ENCODE measurements at places on chromosomes 3 and 15.

- no peak for DNase-seq
Observed at GRCh38 chr3:11084677-11085076, 69.6 kb upstream of the HRH1 start.

- no peak for DNase-seq
Observed at GRCh38 chr3:147614210-147614609, 205.0 kb downstream of the ZIC1 start.

- DNase-seq: no peak
Observed at GRCh38 chr3:78887547-78888011, 880.2 kb downstream of the ROBO1 start.

- no peak for DNase-seq
Observed at GRCh38 chr15:60184579-60184978, 180.5 kb downstream of the FOXB1 start.

- no peak for DNase-seq
Observed at GRCh38 chr15:77983708-77984445, 93.6 kb downstream of the TBC1D2B start.

GRCh38 chr3:54985856-54986255 is 58.0 kb upstream of the LRTM1 start:
- DNase-seq: no peak

GRCh38 chr15:48149858-48150257 is 28.2 kb downstream of the MYEF2 start:
- no peak for DNase-seq

DNA sequence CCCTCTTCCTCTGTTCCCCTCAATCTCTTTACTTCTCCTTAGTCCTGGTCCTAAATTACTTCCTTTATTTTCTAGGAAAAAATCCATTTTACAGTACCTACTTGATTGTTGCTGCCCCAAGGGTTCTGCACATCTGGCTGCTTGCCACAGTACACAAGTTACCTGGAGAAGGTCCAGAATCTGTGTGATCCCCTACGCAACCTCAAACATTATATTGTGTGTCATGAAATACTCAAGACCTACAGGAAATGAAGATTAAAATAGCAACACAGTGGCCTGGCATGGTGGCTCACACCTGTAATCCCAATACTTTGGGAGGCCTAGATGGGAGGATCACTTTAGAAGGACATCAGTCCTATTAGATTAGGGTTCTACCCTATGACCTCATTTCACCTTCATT is 48.7 kb downstream of the PRKAR2A start:
- DNase-seq: no peak

- no peak for DNase-seq
Observed at GRCh38 chr15:63920504-63921175, 86.9 kb upstream of the HERC1 start.

DNA sequence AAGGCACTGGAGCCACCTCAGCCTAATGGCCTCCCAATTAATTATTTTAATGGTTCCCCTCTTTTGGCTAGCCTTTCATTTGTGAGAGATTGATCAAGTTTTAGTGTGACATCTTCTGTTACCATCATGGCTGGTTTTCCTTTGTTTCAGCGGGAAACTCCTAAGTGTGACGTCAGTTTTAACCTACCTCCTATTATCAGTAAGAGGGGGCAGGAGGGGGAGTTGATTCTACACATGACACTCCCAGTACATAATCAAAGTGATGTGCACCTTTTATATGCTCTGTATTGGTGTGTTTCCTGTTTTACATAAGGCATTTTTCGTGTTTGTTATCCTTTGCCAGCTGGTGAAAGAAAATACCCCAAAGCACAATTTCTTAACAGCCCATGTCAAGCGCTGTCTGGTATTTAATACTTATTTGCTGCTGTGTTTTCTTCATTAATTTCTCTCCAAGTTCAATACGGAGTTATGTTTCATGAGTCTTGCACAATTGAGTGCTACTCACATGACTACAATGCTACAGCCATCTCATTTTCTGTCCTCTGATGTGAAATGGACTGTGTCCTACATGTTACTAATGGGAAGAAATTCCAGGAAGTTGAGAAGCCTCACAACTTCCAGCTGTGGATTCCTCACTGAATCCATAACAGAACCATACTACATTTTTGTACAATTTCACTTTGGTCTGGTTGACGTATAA is 52.2 kb upstream of the POLR2M start:
- DNase-seq: no peak

GRCh38 chr3:170511371-170511770 is 74.5 kb downstream of the SLC7A14 start:
- DNase-seq: no peak

DNA sequence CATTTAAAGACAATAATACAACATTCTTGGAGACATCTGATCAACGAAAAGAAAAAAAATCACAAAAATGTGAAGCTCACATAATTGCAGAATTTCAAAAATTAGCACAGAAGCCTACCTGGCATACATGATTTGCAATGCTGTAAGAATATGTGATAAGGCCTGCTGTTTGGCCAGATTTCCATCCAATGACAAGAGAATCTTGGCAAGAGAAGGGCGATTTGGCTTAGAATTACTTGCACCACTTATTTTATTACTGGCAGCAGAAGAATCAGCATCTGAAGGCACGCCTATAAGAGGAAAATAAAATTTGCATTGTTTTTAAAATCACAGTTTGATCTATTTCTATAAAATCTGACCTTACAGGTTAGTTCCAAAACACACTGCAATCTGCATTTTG is 70.3 kb upstream of the OCA2 start:
- DNase-seq: no peak

- DNase-seq: no peak
Observed at GRCh38 chr3:183579967-183580900, 24.7 kb upstream of the KLHL6 start.

GRCh38 chr15:73482166-73482565 is 39.2 kb downstream of the REC114 start:
- no peak for DNase-seq

DNA sequence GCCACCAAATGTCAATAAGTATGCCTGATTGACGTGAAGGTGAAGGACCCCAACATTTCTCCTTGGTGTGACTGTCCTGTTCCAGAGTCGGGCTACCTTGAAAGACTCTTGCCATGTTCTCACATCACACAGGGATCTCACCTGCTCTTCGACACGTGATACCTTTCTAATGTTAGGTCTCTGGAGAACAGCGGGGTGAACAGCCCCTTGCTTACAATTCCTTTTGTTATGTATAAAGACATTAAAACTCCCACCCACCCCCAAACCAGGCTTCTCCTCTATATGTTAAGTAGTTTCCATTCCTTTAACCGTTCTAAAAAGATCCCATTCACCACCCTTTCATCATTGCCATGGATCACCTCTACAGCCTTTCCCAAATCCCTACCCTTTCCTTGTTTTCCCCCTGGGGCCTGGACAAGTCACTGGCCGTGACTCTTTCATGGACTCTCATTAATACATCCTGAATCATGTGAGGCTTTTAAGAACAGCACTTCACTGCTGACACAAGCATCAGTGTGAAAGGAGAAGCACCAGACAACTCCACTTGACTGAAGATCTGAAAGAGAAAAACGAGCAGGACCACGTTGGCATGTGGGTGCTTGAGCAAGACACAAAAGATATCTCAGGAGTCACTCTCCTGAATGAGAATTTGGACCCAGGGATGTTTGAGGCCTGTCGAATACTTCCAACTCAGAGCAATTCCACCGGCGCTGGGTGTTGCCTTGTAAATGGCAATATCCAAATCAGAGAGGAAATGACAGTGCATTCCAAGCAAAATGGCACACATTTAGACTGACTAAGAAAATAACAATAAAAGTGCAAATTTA is 115.0 kb downstream of the FOXP1 start:
- DNase-seq: no peak

DNA sequence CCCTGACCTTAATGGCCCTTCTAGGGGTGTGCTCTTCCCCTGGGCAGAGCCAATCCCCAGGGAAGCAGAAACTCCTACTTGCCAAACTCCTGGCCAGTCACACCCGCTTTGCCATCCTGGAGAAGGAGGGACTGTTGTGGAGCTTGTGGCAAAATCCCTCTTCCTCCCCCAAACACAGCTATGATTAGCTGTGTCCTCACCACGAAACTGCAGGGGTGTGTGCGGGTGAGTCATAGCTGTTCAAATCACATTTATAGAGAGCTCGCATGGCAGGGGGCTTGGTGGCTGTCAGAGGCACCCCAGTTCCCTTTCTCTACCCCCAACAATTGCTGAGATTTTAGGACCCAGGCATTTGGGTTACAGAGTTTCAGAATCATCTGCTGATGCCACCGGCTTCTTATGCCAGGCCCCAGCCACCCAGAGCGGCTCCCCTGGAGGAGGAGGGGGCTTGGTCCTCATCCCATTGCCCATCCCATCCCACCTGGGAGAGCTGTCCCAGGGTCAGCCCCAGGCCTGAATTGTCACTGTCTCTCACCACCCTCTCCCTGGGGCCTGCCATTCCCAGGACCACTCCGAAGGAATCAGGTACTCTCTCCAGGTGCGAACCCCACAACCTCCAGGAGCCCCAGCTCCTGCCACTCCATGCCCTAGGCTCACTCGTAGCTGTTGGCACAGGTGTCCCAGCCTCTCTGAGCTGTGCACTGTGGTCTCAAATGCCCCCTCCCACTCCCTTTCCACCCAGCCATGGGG is 28.8 kb upstream of the MAGEF1 start:
- no peak for DNase-seq
